ENCODE measurements at places on chromosomes 3 and 15.

DNA sequence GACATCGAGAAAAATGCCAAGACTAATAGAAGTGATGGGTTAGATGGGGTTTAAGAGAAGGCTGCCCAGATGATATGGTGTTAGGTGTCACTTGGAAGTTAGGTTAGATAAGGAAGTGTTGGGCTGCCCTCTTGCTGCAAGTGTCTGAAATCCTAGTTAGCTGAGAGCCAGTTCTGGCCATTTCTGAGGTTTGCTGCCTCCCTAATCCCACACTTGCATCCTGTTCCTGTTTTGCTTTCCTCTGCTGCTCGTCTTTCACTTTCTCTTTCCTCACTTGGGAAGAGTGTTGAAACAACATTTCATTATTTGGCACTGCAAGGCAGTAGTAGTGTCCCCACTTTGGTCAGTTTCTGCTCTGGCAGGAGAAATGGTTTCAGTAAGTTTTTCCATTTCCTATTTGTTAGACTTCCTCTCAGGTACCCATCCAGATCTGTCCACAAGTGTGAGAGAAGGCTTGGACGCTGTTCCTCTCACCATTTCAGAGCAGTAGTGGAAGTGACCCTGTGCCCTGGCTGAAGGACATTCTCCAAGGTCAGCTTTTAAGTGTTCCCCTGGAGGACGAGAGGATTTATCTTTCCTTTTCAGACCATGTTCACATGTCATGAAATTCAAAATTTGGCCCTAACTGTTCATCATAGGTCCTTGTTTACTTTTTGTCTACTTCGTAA is 93.3 kb downstream of the ADAMTSL3 start:
- no peak for DNase-seq

DNA sequence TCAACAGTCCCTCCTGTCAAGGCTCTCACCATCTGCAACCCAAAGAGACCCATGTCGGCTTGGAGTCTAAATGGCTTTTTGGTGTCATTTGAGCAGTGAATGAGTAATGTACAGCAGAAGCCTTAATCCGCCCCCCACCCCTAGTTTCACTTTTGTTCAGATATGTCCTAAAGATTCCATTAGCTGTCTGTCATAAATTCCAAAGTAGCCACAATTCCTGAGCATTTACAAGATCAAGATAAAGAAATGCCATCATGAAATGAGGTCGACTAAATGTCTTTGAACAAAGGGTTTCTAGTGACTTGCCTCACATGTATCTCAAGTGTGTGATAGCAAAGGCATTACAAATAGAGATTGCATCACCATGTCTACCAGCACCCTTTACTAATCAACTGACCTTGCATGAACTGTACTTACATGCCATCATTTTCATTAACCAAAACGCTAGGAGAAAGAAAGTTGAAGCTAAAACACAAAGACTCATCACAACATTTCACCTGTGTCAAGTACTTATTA is 123.8 kb upstream of the PHLDB2 start:
- DNase-seq = no peak

GRCh38 chr3:122014741-122015140 is 7.3 kb downstream of the ILDR1 start:
- no peak for DNase-seq

DNA sequence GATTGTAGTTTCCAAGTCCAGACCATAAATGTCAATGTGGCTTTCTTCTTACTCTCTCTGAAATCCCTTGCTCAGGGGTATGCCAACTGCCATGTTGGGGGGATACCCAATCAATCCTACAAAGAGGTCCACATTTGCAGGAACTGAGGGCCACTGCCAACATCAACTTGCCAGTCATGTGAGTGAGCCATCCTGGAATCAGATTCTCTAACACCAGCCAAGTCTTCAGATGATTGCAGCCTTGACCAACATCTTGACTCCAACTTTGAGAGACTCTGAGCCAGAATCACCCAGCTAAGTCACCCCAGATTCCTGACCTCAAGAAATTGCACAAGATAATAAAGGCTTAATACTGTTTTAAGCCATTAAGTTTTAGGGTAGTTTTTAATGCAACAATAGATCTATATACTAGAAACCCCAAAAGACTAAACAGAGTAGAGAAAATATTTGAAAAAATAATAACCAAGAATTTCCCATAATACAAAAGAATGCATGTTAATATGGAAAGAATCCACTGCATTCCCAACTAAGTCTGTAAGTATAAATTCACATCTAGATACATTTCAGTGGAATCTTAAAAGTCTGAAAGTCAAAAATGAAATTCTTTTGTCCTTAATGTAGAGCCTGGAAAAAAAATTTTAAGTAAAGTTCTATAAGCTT is 22.4 kb downstream of the ISG20 start:
- no peak for DNase-seq

GRCh38 chr3:108037770-108038169 is 53.1 kb downstream of the CD47 start:
- no peak for DNase-seq

GRCh38 chr3:8492744-8493511 is 8.7 kb upstream of the LMCD1 start:
- DNase-seq = no peak

DNA sequence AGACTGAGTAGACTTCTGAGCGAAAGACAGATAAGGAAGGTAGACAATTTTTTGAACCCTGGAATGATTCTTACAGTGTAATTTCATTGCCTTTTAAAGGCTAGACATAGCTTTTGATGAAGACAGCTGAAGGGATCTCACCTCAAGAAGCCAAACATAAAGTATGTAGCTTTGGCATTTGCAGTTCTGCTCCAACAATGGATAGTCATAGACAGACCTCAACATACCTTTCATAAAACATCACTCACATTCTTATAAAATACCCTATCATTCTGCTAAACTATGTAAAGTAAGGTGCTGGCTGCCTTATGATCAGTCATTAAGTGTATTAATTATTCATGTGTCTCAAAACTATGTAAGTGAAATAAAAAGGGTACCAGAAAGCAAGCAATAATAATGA is 70.0 kb downstream of the UBE3A start:
- no peak for DNase-seq

DNA sequence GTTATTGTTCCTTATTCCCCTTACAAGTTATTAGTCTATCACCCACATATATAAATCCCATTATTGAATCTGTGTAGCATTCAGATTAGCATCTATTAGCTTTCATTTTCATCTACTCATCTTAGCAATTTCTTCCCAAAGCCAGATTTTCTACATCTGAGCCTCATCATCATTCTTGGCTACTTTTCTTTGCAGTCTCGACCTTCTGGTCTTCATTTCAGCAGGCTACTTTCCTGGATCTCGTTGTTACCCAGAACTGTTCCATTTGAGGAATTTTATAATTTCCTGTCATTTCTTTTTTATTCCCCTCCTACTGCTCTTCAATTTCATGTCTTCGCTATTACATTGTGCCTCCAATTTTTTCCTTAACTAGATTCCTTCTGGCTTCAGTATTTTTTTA is 51.8 kb downstream of the SPRED1 start:
- DNase-seq = no peak

- no peak for DNase-seq
Observed at GRCh38 chr3:22994781-22995180, 208.3 kb upstream of the UBE2E2 start.

DNA sequence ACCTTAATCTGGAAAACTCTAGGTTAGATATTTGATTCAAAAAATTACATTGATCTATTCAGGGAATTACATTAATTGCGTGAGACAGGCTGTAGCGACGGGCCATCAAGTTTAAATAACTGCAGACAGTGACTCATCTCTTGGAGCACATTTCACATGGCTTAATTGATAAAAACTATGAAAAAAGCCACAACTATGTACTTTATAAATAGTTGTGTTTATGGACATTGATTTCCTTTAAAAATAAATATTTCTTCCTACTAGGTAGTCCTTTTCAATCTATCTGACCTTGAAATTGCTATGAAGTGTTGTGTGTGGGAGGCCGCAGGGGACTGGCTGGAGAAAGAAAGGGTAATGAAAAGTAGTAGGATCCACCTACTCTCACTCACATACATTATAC is 157.8 kb downstream of the IL1RAP start:
- no peak for DNase-seq

- no peak for DNase-seq
Observed at GRCh38 chr3:46299608-46300460, 54.1 kb upstream of the CCR2 start.

DNA sequence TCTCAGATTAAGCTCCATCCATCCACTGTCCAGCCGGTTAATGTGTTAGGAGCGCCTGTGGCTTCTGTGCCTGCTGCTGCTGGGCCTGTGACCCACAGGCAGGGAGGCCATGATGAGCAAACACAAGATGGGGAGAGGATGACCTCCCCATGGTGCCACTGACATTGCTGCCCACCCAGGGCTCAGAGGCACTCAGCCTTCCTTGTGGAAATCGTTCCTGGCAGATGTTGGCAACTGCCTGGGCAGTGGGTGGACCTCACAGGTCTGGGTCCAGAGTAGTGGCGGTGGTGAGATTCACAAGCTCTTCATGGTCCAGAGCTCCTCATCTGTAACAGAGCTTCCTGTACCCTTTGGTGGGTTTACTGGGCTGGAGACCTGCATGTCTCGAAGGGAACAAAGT is 38.6 kb downstream of the SCN5A start:
- DNase-seq = no peak

DNA sequence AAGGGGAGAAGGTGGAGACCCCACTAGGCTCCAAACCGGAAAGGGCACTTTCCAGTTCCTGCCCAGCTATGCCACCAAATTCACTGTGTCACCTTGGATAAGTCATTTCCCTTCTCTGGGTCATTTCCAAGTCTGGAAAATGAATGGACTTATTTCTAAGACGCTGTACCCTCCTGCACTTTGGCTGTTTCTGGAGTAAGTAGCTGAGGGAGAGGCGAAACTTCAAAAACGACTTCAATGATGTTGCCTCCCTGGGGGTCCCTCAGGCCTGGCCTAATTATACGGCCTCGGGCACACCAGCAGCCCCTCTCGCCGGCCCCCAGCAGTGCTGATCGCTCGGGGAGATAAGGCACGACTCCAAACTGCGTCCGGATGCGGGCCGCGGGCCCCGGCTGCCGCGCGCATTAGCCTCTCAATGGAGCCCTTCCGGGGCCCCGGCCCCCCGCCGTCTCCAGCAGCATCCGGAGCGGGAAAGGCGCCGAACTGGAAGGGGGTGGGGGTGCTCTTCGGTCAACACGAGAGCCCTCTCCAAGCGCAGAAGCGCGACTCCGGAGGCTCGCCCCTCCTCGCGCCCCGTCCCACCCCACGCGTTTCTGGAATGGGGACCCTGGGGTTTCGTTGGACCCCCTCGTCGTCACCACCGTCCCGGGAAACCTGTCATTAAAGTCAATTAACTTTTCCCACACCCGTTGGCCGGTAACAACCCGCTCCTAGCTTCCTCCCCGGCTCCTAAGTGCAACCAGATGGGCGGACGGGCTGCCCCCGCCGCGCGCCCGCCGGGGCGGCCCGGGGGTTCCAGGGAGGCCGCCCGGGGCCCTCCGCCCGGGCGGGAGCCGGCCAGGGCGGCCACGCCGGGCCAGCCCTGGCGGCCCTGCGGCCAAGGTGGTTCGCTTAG is 4.8 kb downstream of the HES1 start:
- DNase-seq = no peak

GRCh38 chr3:128859630-128860029 is 19.8 kb upstream of the ACAD9 start:
- DNase-seq = no peak

DNA sequence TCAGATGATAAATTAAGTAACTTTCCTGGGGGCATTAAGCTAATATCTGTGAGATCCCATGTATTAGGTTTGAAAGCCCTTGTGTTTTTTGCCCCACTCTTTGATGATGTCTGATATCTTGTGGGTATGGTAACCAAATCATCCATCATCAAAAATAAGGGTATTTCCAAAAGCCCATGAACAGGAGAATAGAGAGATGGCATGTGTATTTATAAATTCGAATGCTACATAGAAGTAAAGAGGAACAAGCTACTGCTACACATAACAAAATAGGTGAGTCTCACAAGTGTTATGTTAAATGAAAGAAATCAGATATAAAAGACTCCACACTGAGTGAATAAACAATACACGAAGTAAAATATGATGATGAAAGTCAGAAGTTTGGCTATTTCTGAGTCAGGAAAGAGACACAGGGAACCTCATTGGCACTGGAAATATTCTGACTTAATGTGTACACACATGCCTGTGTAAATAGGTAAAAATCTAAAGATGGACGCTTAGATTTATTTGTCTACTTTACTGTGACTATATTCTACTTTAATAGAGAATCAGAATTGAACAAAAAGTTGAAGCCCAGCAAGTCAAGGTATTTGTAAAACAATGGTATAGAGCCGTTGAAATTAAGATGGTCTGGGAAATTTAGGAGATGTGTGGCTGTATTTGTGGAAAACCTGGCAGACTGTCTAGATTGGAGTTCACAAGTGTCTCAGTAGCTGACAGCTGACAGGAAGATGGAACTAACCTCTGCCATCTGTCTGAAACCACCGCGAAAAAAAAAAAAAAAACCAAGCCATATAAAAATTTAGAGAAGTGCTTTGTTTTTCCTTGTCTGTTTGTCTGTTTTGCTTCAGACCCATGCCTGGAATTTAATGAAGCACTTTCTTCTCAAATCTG is 111.0 kb upstream of the TGFBR2 start:
- DNase-seq = no peak

DNA sequence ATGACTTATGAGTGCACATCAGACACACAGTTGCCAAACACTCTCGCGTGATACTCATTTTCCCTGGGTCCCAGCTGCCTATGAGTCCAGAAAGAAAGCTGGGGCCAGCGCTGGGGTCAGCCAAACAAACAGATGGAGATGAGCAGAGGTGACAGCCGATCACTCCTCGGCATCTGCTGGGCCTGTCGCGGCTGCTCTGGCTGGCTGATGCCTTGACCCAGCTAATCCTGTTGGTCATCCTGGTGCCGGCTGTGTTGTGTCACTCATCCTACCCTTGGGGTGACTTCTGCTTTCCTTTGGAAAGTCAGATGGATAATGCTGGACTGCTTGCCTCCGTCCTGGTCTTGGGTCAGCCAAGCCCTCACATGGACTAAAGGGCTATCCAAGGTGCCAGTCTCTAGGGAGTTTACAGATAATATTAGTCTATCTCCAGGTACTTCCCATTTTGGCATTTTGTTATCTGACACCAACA is 105.3 kb upstream of the PDZRN3 start:
- DNase-seq = no peak

Data from stimulated activated CD8-positive, alpha-beta memory T cell treated with anti-CD3 and anti-CD28 coated beads, Interleukin-15, amount 100 ng/mL, for 1 hour (primary cell).